ENCODE measurements at places on chromosomes 13 and 19.
A peak's percentile ranks its signal among the peaks of the same experiment; 100 is the strongest.

DNA sequence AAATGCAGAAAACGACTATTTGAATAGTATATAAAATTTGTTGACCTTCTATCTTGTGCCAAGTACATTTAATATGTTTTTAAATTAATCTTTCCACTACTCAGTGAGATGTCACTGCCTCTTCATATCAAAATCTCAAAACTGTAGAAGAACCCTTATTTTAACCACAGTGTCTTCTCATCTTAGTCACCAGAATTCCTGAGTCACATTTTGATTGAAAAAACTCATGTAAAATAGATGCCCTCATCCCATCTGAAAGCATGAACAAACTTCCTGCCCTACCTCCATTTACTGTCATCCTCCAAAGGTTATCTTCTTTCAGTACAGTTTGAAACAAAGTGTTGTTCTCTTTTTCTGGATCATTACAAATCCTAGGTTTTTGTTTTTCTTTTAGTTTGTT lies 1215.4 kb downstream of the PCDH9 start:
- DNase-seq = no peak

DNA sequence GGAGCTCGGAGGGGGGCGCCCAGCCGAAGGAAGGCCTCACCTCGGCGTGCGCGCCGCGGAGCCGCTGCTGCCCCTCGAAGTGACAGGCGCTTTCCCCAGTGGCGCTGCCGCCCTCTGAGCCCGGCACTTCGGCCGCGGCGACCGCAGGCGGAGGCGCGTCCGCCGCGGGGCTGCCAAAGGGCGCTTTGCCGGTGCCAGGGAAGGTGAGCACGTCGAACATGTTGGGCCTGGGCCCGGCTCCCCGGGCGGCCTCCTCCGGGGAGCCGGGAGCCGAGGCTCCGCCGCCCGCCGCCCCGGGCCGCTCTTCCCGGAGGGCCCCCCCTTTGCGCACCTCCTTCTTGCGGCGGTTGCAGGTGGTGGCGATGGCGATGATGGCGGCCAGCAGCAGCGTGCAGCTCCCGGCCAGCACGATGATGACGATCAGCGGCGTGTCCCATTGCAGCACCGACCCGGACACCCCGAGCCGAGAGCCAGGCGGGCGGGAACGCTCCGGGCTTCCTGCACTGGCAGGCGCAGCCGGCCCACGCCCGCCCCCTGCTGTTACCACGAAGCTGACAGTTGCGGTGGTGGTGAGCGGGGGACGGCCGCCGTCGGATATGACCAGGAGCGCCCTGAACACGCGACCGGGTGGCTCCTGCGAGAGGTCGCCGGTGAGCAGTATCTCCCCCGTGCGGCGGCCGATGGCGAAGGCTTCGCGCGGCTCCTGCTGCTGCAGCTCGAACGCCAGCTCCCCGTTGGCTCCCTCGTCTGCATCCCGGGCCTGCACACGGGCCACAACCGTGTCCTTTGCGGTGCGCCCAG lies 2.5 kb downstream of the PCDH8 start:
- DNase-seq = peak; percentile 75

DNA sequence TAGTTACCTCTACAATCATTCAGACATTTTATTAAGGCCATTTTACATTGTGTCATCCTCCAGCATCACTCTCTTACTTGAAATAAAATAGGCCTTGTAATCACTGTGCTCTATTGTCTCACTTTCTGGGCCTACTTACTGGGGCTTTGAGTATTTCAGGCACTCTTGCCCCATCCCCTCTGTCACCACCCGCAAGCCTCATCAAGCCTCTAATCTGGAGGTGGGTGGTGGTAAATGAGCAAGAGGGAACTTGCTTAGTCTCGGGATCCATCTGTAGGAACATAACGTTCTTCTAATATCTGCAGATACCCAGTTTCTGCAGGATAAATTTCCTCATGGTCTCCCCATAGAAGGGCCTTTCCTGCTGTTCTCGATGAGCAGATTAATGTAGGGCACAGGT lies 19.4 kb upstream of the GPR18 start:
- DNase-seq = no peak

GRCh38 chr13:27854606-27855005 lies 62.3 kb downstream of the GSX1 start:
- no peak for DNase-seq

- DNase-seq = no peak
Observed at GRCh38 chr13:28991764-28992163, 171.6 kb downstream of the MTUS2 start.

DNA sequence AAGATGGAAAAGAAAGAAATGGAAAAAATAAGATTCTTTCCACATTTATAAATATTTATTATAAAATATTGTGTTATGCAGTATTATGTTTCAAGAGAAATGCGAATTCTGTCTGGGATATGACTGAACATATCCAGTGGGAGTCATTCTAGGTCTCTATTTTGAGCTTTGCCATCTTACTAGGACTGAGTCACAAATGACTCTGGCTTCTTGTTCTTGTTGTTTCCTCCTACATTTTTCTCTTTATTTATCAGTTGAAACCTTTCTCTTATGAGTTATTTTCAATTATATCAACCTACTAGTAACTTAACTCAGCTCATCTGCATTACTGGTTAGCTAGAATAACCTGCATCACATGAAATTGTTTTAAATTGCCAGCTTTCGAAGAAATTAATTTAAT lies 1247.3 kb downstream of the SLITRK1 start:
- no peak for DNase-seq

GRCh38 chr19:36136964-36137686 lies 2.7 kb upstream of the CAPNS1 start:
- DNase-seq = no peak

- DNase-seq = no peak
Observed at GRCh38 chr13:99871249-99871898, 100.2 kb downstream of the ZIC5 start.

DNA sequence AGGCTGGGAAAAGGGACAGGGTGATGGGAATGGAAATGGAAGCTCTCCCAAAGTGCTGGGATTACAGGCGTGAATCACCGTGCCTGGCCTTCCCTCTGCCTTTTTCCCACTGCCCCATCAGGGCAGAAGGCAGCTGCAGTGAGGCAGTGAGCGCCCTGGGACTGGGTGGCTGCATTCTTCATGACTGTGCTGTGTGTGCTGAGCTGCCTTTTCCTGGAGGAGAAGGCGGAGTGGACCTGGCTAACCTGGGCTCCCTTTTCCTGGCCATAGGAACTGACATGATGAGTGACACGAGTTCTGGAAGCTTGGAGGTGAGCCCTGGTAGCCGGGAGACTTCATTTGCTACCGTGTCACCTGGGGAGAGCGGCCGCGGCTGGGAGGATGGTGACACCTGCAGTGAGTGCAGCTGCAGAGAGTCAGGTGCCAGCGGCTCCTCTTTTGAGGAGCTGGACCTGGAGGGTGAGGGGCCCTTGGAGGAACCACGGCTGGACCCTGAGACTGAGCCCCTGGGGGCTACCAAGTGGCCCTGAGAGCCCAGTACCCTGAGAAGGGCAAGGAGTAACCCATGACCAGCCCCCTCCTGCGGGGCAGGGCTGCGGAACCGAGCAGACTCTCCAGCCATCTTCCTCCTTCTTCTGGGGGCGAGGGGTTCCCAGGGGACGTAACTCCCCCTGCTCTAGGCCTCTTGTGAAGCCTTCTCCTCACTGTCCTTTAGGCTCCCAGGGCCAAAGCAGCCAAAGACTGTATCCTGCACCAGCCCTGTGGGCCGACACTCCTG lies 26.3 kb upstream of the ZNF492 start:
- DNase-seq = peak; percentile 4

- no peak for DNase-seq
Observed at GRCh38 chr19:50565984-50566903, 2.0 kb downstream of the LRRC4B start.
